ENCODE measurements at places on chromosomes 1 and 21. TPM values are rescaled to one million over a fixed set of nuclear protein-coding genes. Genes with fewer than 3 reads are reported as not detected.

DNA sequence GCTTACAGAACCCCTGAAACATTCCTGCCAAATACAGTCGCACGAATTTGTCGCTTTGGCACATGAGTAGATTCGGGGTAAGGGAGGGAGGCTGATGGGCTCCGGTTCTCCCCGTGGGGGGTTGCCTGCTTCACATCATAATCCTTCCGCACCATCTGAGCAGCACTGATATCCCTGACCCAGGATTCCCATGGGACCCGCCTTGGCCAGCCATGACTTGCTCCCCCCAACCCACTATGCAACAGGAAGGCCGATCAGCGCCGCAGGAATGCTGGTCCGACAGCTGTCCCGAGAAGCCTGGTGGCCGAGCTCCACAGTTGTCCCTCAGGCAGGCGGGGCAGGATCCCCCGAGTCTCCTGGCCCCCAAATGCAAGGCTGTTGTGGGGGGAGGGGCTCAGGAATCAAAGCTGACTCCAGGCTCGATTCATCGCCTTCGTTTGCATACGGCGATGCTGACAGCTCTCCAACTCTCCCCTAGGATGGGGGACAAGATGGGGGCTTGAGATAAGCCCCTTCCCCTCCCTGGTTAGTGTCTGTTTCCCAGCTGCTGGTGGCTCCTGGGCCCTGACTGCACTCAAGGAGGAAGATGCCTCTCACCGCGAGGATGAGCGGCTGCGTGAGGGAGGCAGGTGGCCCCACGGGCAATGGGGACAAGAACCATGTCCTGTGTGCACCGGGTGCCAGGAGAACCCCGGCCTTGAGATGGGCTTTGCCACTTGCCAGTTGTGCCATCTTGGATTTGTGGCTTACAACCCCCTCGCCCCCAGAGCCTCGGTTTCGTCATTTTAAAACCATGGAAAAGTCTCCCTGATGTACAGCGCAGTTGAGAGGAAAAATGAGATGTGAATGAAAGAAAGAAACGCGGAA is 9.3 kb downstream of the DRAXIN start:
- H3K27me3 ChIP-seq: peaks cover 21% of the 10 kb centered on the region
- no peaks in the 10 kb centered on the region for H3K36me3 ChIP-seq
- no peak for DNase-seq

DNA sequence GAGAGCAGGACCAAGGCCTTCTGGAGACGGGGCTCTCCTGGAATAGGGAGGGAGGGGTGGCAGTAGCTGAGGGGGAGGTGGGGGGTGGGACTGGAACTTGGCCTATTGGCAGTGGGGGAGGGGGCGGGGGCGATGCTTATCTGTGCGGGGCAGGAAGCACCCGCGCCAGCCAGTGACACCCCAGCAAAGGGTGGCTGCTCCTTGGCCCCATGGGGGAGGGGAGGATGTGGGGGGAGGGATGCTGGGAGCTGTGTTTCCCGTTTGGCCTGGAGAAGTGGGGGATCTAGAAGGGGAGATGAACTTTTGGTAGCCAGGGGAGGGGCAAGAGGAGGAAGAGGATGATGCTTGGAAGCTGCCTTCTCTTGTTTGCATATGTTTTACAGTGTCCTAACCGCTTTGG is 11.0 kb downstream of the ZBTB7B start:
- peaks cover 52% of the 10 kb centered on the region for H3K36me3 ChIP-seq
- peak overlapping the region; percentile 89 for H3K4me3 ChIP-seq
- H3K27ac ChIP-seq: peak overlapping the region; percentile 88
- DNase-seq: no peak
- peaks cover 99% of the 10 kb centered on the region for H3K4me1 ChIP-seq

GRCh38 chr1:19315378-19316198 is 3.5 kb downstream of the SLC66A1 start:
- peaks cover 3% of the 10 kb centered on the region for H3K36me3 ChIP-seq
- H3K4me3 ChIP-seq: no peak overlapping the region
- H3K27me3 ChIP-seq: no peaks in the 10 kb centered on the region
- H3K4me1 ChIP-seq: peaks cover 38% of the 10 kb centered on the region
- no peak for DNase-seq

DNA sequence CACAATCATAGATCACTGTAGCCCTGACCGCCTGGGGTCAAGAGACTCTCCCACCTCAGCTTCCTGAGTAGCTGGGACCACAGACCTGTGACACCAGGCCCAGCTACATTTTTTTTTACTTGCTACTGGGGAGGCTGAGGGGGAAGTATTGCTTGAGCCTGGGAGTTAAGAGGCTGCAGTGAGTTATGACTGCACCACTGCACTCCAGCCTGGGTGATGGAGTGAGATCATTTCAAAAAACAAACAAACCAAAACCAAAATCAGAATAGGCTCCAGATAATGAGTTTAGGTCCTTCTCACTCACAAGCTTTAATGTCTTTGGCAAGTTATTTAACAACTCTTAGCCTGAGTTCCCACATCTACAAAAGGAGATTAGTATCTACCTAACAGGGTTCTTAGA is 22.8 kb downstream of the WDR26 start:
- no peak overlapping the region for H3K27ac ChIP-seq
- DNase-seq: no peak
- peaks cover 80% of the 10 kb centered on the region for H3K36me3 ChIP-seq

DNA sequence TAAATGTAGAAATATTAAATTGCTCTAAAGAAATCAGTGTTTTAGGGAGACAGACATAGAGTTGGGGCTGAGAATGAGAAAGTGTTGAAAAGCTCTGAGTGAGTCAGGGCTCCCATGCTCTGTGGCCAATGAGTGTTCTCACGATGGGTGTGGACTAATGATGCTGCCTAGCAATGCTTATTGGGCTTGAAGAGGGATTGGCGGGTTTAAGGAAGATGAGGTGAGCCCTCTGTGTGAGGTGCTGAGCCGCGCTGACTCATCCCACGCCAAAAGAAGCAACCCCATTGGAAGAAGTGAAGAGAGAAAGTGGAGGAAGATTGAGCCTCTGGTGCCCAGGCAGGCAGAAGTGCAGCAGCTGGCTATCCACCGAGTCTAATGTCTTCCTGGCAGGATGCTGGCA is 65.1 kb upstream of the DPT start:
- peaks cover 10% of the 10 kb centered on the region for H3K27me3 ChIP-seq
- H3K4me3 ChIP-seq: no peak overlapping the region
- no peaks in the 10 kb centered on the region for H3K4me1 ChIP-seq
- H3K36me3 ChIP-seq: no peaks in the 10 kb centered on the region
- no peak overlapping the region for H3K27ac ChIP-seq

- peaks cover 10% of the 10 kb centered on the region for H3K27me3 ChIP-seq
- no peak overlapping the region for H3K27ac ChIP-seq
- no peaks in the 10 kb centered on the region for H3K36me3 ChIP-seq
- H3K4me3 ChIP-seq: no peak overlapping the region
These were observed 6.0 kb downstream of the TNN start for GRCh38 chr1:175073633-175074032.

GRCh38 chr1:43994794-43995790 is 3.7 kb downstream of the CCDC24 start:
- H3K27me3 ChIP-seq: no peaks in the 10 kb centered on the region
- peaks cover 19% of the 10 kb centered on the region for H3K4me1 ChIP-seq
- no peak for DNase-seq
- no peak overlapping the region for H3K4me3 ChIP-seq

DNA sequence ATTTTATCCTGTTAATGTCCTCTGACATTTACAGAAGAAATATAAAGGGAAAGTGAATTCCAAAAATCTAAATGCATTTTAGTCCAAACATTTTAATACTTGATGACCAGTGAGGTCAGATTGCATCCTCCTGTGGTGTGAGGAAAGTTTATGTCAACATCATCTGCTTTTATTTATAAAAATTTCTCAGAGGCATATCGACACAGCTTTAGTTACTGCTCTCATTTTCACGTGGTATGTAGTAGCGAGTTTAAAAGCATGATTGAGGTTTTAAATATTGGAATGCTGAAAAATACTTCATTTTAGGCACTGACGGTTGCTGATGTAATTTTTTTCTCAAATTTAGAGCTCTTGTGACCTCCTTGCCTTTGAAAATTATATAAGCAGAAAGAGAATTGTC is 234.8 kb downstream of the HMCN1 start:
- no peak overlapping the region for H3K4me3 ChIP-seq
- H3K36me3 ChIP-seq: no peaks in the 10 kb centered on the region
- no peaks in the 10 kb centered on the region for H3K27me3 ChIP-seq

GRCh38 chr1:241808265-241808664 is 39.7 kb upstream of the EXO1 start:
- no peaks in the 10 kb centered on the region for H3K27me3 ChIP-seq
- DNase-seq: no peak
- no peaks in the 10 kb centered on the region for H3K4me1 ChIP-seq
- H3K4me3 ChIP-seq: no peak overlapping the region

GRCh38 chr1:155932081-155932480 is 2.1 kb downstream of the KHDC4 start:
- no peaks in the 10 kb centered on the region for H3K27me3 ChIP-seq
- H3K4me3 ChIP-seq: no peak overlapping the region
- H3K27ac ChIP-seq: no peak overlapping the region
- H3K4me1 ChIP-seq: peaks cover 42% of the 10 kb centered on the region
- DNase-seq: no peak

DNA sequence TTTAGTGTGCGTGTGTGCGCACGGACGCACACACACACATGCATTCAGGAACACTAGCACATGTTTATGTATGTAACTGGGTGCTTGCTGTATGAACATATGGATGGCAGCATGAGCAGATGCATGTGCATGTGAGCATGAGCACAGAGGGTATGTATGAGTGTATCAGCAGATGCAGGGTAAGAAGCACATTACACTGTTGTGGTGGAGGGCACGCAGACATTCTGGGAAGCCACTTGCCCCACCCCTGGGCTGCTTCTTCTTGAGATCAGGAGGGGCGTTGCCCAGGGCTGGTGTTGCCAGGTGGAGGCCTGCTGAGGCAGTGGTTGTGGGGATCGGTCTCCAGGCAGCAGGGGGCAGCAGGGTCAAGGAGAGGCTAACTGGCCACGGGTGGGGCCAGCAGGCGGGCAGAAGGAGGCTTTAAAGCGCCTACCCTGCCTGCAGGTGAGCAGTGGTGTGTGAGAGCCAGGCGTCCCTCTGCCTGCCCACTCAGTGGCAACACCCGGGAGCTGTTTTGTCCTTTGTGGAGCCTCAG is 3.9 kb upstream of the P3R3URF start:
- peaks cover 10% of the 10 kb centered on the region for H3K4me1 ChIP-seq
- DNase-seq: no peak
- H3K27ac ChIP-seq: no peak overlapping the region
- no peaks in the 10 kb centered on the region for H3K27me3 ChIP-seq

DNA sequence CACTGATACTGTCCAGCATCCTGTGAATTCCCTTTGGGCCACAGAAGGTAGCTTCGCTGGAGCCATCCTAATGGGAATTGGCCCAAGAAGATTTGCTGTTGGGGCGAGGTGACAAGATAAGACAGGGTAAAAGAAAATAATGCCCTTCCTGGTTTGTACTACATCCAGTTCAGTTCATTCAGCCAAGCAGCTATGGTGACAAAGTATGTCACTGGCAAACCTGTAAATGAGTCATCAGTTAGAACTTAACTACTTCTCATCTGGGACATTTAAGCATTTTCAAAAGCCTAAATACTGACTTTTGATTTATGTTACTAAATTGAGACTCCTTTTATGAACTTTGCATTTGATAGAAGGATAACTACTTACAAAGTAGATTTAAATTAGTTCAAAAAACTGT is 54.2 kb downstream of the WDR64 start:
- H3K27me3 ChIP-seq: no peaks in the 10 kb centered on the region
- no peak overlapping the region for H3K27ac ChIP-seq
- H3K4me1 ChIP-seq: peaks cover 14% of the 10 kb centered on the region
- no peak for DNase-seq
- H3K36me3 ChIP-seq: no peaks in the 10 kb centered on the region

DNA sequence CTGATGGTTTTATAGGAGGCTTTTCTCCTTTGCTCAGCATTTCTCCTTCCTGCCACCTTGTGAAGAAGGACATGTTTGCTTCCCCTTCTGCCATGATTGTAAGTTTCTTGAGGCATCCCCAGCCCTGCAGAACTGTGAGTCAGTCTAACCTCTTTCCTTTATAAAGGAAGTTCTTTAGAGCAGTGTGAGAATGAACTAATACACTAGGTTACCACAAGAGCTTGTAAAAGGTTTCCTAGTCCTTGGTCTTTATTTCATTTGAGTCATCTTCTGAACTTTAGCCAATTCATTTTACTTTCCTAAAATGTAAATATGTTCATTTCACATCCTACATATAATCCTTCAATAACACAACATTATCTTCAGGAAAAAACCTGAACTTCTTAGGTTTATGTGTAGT is 365.3 kb downstream of the HHIPL2 start:
- H3K36me3 ChIP-seq: no peaks in the 10 kb centered on the region
- no peak overlapping the region for H3K4me3 ChIP-seq
- H3K27ac ChIP-seq: no peak overlapping the region
- H3K4me1 ChIP-seq: no peaks in the 10 kb centered on the region

DNA sequence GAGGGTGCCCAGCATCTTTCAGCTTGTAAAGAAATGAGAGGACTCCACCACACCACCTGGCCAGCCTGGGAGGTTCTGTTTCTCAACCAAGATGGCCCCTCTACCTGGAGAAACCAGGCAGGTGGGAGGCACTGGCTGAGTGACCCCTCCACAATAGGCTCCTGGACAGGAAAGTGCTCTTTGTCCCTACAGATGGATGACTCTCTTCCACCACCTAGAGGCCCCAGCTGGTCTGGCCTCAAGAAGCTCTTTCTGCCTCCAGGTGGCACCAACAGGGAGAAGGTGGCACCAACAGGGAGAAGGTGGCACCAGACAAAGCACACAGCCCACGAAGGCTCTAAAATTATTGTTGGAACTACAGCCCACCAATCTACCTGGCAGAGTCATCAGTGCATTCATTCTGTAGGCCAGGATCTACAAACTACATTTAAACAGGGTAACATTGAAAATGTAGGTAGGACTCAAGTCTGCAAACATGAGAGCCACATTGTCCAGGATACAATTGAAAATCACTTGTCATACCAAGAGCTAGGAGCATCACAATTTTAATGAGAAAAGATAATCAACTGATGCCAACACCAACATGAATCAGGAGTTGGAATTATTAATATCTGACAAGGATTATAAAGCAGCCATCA is 14.4 kb downstream of the TMPRSS3 start:
- H3K36me3 ChIP-seq: no peaks in the 10 kb centered on the region
- no peak overlapping the region for H3K27ac ChIP-seq
- peak; percentile 70 for DNase-seq
- H3K4me3 ChIP-seq: no peak overlapping the region

DNA sequence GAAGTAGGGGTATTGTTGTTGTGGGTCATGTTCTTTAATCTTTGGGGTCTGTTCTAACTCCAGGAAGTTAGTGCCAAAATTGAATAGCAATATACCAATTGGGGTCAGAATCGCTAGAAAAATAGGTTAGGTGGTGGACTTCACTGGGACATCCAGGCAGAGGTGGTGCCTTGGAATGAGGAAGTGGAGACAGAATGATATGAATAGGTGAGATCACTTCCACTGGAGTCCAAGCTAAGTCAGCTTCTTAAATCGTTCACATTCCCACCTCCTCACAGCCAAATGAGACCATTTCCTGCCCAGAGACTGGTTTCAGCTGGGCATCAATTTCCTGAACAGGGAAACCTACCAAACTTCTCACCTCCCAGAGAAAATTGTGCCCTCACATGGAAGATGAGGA is 137.8 kb upstream of the RAB4A start:
- DNase-seq: no peak
- H3K4me1 ChIP-seq: peaks cover 43% of the 10 kb centered on the region
- no peak overlapping the region for H3K27ac ChIP-seq
- no peaks in the 10 kb centered on the region for H3K27me3 ChIP-seq

- H3K27me3 ChIP-seq: no peaks in the 10 kb centered on the region
- no peak overlapping the region for H3K4me3 ChIP-seq
- no peaks in the 10 kb centered on the region for H3K4me1 ChIP-seq
- H3K27ac ChIP-seq: no peak overlapping the region
These were observed 1009.9 kb downstream of the PLA2G4A start for GRCh38 chr1:187838335-187839293.

The ALX3 gene
- not detected for total RNA-seq

The ARHGAP29 gene
- total RNA-seq: not detected

The ILDR2 gene
- total RNA-seq: 0.67 TPM

The VSIG8 gene
- not detected for total RNA-seq

The DMBX1 gene
- total RNA-seq: not detected

The CYP4A11 gene
- not detected for total RNA-seq
